ENCODE measurements at places on chromosomes 6 and 20. TPM values are rescaled to one million over a fixed set of nuclear protein-coding genes. Genes with fewer than 3 reads are reported as not detected.

FRK gene
- 7.8 TPM for total RNA-seq

RAMACL gene
- 0.88 TPM for total RNA-seq

GRM4 gene
- total RNA-seq = not detected

CTAGE9 gene
- total RNA-seq = not detected

RAB44 gene
- 0.36 TPM for total RNA-seq

FAM229B gene
- total RNA-seq = 5.1 TPM

FAM209B gene
- total RNA-seq = 0.44 TPM

TPX2 gene
- total RNA-seq = 32.6 TPM

RIMS4 gene
- total RNA-seq = 0.08 TPM

EYA4 gene
- 0.20 TPM for total RNA-seq

LYRM2 gene
- total RNA-seq = 24.7 TPM

ISM1 gene
- 1.7 TPM for total RNA-seq

GSTA1 gene
- total RNA-seq = 1.6 TPM

CAGE1 gene
- total RNA-seq = 0.28 TPM

C20orf204 gene
- 0.88 TPM for total RNA-seq

FRMD1 gene
- total RNA-seq = not detected

STK35 gene
- total RNA-seq = 19.1 TPM

OPRM1 gene
- not detected for total RNA-seq

FAM83B gene
- total RNA-seq = 71.8 TPM

UBD gene
- 1.00 TPM for total RNA-seq

CRIP3 gene
- total RNA-seq = 0.28 TPM

NOL4L gene
- total RNA-seq = 2.0 TPM

SSTR4 gene
- total RNA-seq = not detected

TFAP2A gene
- 59.6 TPM for total RNA-seq

POPDC3 gene
- not detected for total RNA-seq

PRKN gene
- total RNA-seq = 2.4 TPM

TCP11 gene
- not detected for total RNA-seq

Measured in esophagus mucosa (tissue), 1 donor.